HS-27A (cell line): ENCODE measurements at places on chromosomes 11 and 22.

DNA sequence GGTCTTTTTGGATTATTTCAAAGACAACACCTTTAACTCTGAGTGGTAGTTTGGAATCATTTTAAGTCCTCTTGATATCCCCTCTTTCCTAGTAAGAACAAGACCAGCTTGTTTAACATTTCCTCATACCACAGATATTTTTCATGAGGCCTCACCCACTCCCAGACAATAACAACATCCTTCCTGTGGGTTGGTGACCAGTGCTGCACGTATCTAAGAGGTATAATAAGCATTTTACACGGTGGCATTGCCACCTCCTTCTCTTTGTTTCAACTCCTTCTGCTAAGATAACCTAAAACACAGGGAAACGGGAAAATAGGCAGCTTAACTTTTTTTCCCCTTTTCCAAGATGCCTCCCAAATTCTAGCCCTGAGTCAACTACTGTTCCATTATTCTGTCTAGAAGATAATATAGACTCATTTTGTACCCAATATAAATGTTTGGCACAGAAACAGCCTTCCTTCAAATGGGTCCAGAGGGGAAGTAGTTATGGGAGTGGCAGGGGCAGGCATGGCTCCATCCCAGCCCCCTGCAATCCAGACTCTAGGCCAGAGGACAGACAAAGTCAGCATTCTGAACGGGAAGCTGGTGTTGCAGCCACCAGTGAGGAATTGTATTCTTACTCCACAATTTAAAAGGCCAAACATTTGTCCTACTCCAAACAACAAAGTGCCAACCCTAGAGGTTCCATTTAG, 28.5 kb downstream of the MAML2 start:
- no peak for DNase-seq

GRCh38 chr11:1920909-1921573, 1.5 kb downstream of the TNNT3 start:
- DNase-seq = no peak

GRCh38 chr11:134231958-134232659, 7.6 kb downstream of the VPS26B start:
- no peak for DNase-seq

DNA sequence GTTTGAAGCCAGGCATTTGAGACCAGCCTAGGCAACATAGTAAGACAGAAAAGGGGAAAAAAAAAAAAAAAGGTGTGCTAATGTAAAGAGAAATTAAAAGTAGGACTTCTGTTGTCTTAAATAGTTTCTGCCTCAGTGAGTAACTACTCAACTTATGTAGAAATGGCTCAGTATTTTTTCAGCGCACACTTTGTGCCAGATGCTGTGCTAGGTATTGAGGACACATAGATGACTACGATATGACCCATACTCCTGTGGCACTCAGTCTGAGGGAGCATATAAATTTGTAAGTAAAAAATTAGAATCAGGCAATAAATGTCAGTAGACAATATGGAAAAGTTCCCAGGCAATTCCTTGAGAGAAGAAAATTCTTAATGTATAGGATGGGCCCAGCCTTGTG, 93.9 kb downstream of the YAP1 start:
- DNase-seq = no peak

DNA sequence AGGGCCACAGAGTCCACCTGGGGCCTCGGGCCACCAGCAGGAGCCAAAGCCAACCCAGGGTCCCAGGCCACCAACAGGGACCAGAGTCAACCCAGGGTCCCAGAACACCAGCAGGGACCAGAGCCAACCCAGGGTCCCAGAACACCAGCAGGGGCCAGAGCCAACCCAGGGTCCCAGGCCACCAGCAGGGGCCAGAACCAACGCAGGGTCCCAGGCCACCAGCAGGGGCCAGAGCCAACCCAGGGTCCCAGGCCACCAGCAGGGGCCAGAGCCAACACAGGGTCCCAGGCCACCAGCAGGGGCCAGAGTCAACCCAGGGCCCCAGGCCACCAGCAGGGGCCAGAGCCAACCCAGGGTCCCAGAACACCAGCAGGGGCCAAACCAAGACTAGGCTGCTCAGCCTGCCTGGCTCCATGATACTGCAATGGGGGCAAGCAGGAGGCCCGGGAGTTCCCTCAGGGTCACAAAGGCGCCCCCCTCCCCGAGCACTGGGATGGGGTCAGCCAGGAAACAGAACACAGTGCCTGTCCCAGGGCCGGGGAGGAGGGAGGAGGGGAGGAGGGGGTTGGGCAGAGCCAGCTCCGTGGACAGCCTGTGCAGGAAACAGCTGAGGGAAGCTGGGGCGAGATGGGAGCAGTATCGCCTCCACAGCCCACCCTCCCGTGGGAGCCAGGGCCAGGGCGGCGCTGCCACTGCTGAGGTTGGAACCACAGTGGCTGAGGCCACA, 62.0 kb upstream of the PRR5 start:
- no peak for DNase-seq

GRCh38 chr11:120501440-120501839, 10.1 kb upstream of the GRIK4 start:
- DNase-seq = no peak

DNA sequence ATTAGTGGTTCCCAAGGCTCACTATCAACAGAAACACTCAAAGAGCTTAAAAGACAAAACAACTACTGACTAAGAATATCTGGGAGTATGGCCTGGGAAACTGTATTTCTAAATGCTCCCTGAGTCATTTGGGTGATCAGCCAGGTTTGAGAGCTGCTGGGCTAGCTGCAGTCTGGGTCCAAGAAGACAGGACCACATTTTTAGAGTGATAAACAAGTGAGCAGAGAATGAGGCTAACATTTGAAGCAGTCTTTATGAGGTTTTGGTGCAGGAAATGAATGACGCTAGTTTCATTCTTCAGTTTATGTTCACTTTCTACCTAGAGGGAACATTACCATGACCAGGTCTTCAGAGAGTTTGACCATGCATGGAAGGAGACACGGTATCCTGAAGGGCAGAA, 97.7 kb downstream of the TEAD1 start:
- DNase-seq = no peak

DNA sequence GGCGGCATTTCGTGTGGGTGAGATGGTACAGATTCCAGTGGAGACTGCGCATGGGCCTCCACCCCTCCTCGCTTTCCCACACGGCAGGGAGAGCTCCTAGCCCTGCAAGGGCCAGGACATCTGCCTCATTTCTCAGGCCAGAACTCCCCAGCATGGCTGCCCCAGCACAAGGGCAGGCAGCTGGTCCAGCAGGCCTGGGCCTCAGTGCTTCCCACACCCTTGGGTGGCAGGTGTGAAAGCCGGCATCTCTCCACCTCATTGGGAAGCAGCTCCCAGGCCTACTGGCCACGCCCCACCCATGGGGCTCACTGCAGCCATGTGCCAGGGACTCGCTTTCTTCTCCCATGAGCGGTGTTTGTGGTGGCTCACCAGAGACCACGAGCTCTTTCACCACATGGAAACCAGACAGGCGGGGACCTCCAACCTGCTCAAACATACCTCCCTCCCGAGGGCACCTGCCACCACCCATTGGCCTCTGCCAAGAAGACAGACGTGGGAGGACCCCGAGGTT, 79.1 kb downstream of the NAT10 start:
- no peak for DNase-seq

DNA sequence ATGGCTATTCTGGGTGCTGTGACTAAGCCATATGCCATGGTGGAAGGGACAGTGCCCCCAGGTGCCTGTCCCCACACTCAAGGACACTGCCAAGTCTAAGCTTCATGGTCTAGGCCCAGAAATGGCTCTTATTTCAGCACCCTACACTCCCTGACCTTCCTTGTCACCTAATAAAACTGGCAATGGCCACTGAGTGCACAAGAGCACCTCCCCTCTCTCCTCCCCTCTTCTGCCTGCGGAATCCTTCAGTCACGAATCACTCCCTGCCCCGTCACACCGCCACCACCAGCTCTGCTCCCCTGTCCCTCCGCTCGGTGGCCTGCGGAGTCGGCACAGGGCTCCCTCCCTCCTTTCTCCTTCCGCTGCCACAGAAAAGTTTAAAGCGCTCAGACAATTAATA, 19.0 kb upstream of the LMO1 start:
- DNase-seq = no peak

- no peak for DNase-seq
These were observed 72.4 kb upstream of the TMEM45B start for GRCh38 chr11:129743112-129743815.

GRCh38 chr11:33475993-33476392, 218.8 kb downstream of the HIPK3 start:
- DNase-seq = no peak

DNA sequence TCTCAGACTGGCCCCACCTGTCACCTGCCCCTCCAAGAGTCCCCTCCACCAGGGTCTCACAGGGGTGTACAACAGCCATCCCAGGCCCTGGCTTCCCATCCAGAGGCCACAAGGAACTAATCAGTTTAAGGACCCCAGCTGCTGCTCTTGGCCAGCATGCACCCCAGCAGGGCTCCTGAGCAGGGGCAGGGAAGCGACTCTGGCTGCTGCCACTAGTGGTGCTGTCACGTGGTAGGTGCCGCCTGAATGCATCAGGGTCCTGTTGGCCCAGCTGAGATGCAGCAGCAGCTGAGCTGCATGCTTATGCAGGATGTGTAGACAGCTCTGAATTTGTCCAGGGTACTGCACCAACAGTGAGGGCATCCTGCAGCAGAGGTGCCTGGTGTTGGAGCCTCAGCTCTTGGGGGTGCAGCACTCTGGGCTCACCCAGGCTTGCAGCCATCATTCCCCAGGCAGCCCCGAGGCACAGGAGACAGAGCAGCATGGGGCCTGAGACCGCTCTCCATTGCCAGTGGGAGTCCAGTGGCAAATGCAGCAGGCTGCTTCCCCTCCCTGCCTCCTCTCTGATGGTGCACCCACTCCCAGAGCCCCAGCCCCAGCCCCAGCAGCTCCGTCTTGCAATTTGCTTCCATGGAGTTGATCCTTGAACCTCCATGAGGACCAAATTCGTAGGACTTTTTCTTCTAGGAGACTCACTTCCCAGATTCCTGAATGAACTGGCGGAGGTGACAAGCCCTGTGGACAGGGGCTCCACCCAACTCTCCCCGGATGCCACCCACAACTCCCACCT, 98.7 kb downstream of the MPPED1 start:
- DNase-seq = no peak

- DNase-seq = no peak
These were observed 37.6 kb downstream of the TRMU start for GRCh38 chr22:46373159-46373558.

GRCh38 chr11:115423728-115424459, 80.3 kb downstream of the CADM1 start:
- no peak for DNase-seq

DNA sequence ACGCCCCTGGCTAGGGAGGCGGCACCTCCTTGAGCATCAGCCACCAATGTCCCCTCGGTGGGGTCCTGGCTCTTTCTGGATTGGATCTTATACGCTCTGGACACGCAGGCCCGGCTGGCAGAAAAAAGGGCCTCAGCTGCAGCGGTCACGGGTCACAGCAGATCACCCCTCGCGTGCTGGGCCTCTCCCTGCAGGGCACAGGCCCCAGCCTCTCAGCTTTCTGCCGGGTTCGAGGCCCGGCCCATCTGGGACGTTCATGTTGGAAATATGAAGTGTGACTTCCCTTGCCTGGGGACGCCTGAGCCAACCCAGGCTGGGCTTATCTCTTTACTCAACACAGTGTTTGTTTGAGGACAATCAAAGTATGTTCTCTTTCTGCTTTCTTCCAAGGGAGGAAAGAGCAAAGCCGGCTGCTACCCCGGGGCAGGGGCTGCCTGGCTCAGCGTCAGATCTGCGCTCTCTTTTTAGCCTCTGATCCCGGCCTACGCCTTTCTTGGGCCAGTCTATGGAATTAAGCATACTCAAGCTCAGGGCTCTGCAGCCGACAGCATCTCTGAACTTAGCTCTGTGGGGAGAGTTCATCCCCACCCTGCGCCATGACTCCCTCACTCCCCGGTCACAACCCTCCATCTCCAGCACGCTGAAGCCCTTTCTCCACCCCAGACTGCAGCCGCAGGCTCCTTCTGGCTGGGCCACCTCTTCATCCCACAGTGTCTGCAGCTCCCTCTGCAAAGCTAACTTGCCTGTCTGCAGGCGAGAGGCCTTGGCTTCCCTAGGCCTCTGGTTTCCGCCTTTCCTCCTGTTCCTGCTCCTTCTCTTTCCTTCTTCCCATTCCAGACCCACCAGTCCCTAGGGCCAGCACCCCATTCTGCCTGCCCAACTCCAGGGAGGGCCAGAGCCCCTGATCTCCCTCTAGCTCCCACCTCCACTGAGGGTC, 38.8 kb downstream of the ADAMTS15 start:
- DNase-seq = no peak

GRCh38 chr22:29031227-29032011, 30.2 kb downstream of the C22orf31 start:
- DNase-seq = peak; percentile 82

DNA sequence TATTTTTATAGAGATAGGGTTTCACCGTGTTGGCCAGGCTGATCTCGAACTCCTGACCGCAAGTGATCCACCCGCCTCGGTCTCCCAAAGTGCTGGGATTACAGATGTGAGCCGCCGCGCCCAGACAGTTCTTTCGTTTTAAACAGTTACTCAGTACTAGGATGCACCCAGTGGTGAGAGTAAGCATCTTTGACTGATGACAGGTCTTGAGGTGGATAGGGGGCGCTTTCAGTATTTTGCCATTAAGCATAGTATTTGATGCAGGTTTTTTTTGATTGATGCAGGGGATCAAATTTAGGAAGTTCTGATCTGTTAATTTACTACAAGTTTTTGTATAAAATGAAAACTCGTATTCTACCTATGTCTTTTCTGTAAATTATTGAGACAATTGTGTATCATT, 13.2 kb upstream of the TRIM34 start:
- DNase-seq = no peak
